ENCODE measurements at places on chromosomes 13 and 19.

DNA sequence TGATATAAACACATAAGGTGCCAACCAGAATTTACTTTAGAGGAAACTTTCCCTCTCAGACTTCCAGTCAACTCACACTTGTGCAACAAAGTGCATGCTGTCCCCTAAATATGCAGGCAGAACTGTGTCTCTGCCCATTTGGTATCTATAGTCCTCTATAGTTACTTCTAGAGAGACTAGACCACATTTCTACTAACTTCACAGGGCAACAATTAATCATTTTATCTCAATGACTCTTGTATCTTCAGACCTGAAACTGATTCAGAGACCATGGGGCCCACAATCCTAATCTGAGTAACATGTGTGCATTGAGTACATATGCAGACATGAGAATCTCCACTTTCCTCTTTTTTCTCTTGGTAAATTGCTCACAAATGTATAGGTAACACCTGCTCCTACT is 158.1 kb downstream of the ZNF486 start:
- DNase-seq, result no peak

DNA sequence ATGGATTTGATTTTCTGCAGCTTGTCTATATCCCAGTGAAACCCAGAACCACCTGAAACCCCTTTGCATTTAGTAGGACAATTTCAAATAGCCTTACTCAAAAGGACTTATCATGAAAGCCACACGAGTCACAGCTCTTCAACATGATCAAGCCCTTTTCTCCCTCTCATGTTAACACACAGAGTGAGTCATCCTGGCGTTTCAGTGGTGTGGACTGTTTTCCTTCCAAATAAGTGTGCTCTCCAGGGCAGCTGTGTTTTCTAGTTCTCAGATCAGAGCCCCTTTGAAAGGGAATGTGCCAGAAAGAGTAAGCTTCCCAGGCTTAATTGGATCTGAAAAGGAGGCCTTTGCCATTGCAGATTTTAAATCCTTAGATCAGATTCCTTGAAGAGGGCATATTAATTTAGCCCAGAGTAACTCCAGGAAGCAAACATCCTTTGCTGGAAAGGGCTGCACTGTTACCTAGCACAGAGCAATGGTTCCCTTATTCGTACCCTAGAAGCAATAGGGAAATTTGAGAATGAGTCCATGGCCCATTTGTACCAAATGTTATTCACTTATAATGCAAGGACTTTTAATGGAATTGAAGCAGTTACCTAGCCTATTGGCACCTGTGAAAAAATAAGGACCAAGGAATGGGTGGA is 51.3 kb downstream of the ERICH6B start:
- DNase-seq, result no peak

GRCh38 chr19:1249990-1250436 is 1.6 kb downstream of the MIDN start:
- no peak for DNase-seq

DNA sequence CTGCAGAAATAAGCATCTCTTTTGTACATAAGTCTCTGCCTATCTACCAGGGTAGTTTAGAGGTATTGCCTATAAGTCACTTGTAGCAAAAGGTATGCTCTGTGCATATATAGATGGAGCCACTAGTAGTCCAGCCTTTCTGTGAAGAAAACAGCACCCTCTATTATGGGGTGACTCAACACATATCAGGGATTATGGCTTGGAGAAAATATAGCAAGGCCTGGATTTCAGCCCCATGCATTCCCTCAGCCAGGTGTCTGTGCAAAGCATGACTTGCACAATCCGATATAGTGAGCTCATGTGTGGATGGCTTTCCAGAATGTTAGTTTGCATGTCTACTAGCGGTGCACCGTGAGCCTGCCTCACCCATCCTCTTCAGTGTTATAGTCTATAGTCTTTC is 13.4 kb upstream of the NALCN start:
- DNase-seq, result no peak

DNA sequence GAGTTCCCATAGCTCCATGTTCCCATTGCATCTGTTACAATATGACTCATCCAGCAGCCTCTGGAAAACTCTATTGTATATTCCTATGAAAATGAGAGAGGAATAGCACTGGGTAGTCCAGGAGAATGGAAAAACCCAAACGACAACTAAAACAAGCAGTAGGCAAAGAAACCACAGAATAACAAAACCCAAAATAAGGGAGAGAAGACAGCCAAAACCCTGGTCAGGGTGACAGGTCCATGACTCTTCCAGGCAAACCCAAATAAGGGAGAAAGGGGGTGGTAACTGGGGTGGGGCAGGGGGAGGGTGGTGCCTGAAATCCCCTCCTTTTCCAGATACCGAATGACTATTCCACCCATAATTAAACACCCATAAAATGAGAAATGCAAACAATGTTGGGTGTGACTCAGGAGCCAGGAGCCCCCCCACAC is 4.0 kb upstream of the ZNF8 start:
- no peak for DNase-seq

GRCh38 chr19:15779756-15780476 is 7.5 kb upstream of the OR10H5 start:
- DNase-seq, result no peak

DNA sequence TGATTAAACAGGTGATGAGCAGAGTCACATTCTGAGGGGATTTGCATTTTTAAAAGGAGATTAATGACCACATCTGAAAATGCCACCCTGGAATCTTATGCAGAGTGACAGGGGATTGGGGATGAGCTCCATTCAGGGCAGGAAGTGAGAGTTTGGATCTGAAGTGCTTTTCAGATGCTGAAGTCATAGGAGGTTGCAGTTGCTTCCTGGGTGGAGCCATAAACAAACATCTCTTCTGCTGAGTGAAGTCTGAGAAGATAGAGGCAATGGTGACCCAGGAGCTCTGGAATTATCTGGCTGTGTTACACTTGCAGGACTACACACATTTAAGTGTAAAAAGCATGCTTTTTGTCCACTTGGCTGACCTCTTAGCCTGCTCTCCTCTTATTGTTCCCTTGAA is 51.4 kb upstream of the PSG8 start:
- DNase-seq, result no peak

DNA sequence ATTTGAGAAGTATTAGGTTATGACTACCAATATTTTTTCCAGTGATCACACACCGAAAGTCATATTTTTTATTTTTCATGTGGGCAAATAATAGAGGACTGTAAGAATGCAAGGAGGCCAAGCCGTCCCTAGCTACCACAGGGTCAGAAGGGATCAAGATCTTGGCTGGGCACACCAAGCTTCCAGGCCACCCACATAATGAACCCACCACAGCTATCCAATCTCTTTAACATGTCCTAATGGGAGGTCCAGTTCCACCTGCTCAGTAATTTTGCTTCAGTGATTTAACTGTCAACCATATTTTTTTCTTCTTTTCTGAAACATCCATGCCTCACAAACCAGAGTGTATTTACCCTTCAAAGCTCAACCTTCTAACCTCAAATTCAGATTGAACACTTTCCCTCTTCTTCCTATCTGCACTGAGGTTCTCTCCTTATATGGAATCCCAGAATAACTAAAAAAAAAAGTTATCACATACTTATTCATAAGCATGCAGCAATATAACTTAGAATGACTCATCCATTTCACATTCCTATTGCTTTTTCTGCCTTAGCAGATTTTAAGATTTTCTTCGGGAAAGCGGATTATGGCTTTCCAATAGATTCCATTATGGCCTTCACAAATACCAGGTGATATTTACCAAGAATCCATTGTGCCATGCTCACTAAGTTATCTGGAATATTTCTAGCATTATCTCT is 12.2 kb downstream of the ARGLU1 start:
- no peak for DNase-seq

DNA sequence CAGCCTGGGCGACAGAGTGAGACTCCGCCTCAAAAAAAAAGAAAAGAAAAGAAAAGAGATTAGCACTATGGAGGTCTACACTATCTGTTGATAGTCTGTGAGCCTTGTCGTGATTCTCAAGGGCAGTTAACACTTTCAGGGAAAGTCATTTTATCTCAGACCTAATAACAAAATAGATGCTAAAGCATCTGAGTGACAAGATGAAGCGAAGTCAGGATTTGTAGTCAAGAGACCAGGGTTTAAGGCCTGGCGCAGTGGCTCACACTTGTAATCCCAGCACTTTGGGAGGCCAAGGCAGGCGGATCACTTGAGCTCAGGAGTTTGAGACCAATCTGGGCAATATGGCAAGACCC is 13.3 kb upstream of the RAB8A start:
- no peak for DNase-seq

DNA sequence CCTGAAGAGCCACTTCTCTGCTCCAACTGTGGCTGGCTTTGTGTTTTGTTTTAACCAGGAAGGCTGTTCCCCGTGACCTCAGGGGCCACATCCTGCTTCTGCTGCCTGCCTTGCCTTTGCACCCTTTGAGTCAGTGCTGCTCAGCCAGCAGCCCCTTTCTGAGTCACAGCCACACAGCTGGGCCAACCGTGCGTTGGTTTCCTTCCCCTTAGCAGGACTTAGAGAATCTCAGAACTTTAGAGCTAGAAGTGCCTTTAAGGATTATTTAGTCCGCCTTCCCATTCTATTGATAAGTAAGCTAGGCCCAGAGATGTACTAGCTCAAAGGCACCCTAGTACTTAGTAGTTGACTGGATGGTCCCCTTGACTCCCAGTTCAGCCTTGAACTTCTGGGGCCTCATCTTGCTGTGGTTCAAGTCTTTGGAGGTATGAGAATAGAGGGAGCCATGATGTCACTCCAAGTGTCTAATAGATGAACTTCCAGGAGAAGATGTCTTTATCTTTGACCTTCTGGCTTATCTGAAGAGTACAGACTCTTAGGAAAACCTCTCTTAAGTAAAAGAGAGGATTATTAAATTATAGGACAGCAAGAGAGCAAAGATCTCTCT is 8.0 kb downstream of the RGCC start:
- DNase-seq, result peak; percentile 92

DNA sequence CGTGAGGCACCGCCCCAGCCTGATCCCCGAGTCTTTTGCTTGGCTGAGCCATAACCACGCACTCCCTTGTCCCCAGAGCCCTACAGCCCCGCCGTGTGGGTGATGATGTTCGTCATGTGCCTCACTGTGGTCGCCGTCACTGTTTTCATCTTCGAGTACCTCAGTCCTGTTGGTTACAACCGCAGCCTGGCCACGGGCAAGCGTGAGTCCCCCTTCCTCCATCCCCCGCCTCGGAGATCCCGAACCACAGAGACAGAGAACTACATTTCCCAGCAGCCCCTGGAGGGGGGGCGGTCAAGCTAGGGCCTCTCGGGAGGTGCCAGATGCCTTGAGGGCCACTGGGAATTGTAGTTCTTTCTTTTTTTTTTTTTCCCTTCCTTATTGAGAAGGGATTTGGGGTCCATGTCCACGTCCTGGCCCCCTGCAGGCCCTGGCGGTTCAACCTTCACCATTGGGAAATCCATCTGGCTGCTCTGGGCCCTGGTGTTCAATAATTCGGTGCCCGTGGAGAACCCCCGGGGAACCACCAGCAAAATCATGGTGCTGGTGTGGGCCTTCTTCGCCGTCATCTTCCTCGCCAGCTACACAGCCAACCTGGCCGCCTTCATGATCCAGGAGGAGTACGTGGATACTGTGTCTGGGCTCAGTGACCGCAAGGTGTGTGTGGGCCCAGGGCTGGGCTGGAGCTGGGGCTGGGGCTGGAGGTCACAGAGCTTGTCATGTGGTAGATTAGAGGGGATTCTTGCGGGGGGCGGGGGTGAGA is 25.9 kb downstream of the GRIN2D start:
- peak; percentile 85 for DNase-seq

- DNase-seq, result no peak
Observed at GRCh38 chr13:80196756-80197155, 144.2 kb downstream of the SPRY2 start.

DNA sequence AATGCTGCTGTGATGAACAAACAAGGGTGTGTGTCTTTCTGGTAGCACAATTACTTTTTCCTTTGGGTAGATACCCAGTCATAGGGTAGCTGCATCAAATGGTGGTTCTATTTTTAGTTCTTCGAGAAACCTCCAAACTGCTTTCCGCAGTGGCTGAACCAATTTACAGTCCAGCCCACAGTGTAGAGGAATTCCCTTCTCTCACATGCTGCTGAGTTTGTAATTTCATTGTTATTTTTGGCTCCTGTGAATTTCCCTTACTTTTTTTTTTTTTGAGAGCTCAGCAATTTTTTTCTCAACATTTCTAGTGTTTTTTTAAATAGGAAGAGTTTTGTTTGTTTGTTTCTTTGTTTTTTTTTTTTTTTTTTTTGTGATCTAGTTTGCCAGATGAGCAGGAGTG is 37.5 kb upstream of the ADGRE1 start:
- DNase-seq, result no peak

- no peak for DNase-seq
Observed at GRCh38 chr19:35143231-35143715, at the start of gene FXYD7. FXYD7 (plus strand) TSS chr19:35143255; CDS start chr19:35143334, 79 bp downstream.

- DNase-seq, result no peak
Observed at GRCh38 chr13:79477968-79478367, 3.0 kb upstream of the NDFIP2 start.

GRCh38 chr19:485077-485476 is 11.2 kb upstream of the MADCAM1 start:
- DNase-seq, result no peak

DNA sequence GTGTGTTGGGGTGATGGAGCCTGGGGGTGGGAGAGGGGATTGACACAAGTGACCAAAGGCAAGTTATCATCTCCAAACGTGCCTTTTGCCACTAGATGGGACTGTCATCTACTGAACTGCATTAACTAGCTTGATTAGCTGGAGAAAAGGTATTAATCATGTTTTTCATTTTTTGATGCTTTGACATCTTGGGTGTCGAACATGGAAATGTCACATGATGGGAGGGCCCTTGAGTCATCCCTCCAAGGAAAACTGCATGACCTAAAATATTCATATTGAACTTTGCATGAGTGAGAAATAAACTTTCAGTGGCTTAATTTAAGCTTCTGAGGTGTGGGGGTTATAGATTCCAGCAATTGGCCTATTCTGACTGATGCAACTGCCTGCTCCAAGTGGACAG is 73.3 kb downstream of the ALOX5AP start:
- DNase-seq, result no peak

- DNase-seq, result no peak
Observed at GRCh38 chr19:28331596-28331995, 881.4 kb downstream of the UQCRFS1 start.

DNA sequence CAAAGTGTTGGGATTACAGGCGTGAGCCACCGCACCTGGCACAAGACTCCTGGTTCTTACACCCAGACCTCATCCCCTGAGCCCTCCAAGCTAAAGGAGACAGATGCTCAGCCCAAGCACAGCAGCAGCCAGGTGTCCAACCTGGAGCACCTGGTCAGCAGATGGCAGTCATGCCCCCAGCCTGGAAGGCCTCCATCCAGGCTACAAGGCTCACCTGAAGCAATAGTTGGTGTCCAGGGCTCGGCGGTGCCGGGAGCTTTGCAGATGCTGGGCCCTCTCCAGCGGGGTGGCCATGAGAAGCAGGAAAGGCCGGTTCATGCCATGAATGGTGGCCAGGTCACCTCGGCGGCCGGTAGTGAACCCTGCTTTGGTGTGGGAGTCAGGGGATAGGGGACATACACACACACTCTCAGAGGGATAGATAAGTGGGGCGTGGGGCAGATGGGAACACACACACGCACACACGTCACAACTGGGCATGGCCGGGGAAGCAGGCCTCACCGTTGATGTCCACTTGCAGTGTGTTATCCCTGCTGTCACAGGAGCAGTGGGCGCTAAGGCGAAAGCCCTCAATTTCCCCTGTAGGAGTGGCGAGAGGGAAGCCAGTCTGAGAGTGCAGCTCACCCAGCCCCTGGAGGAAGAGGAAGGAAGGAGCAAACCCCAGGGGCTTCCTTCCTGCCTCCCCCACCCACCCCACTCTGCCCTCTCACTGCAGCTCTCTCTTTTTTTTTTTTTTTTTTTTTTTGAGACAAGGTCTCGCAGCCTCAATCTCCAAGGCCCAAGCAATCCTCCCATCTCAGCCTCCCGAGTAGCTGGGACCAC is 11.8 kb downstream of the TGFB1 start:
- DNase-seq, result peak; percentile 49
